Fibroblast of skin of left quadriceps (primary cell): ENCODE measurements at places on chromosomes 4 and X.

- DNase-seq: no peak
Measured at GRCh38 chrX:72123471-72124185, 8.1 kb downstream of the RTL5 start.

- no peak for DNase-seq
Measured at GRCh38 chrX:153226344-153227185, 47.5 kb downstream of the MAGEA1 start.

DNA sequence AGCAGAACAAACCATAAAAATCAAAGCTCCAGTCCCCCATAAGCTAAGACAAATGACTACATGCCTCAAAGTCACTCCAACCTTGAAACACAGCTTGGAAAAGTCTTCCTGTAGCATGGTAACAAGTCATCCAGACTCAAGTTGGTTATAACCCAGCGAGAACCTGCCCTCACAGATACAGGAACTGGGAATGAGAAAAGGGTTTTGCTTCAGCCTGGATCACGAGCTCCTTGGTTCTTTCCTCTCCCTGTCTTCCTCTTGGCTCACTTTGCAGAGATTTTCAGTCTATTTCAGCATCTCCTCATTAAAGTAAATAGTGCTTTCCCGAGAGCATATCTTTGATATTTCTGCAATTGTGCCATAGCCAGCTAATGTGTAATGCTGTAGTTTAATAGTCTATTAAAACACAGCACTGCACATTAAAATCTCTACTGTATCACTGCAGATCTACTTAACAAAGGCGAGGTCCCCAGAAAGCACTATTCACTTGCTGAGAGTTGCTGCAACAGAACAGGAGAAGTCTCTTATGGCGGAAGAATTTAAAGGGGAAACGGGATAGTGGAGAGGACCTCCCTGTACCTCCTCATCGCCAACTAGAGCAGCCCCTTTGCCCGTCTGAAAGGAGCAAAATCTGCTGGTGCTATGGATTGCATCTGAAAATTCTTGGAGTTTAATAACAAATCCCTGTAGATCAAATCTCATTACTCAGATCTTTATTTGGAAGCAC lies 249.3 kb upstream of the GATB start:
- DNase-seq: no peak

DNA sequence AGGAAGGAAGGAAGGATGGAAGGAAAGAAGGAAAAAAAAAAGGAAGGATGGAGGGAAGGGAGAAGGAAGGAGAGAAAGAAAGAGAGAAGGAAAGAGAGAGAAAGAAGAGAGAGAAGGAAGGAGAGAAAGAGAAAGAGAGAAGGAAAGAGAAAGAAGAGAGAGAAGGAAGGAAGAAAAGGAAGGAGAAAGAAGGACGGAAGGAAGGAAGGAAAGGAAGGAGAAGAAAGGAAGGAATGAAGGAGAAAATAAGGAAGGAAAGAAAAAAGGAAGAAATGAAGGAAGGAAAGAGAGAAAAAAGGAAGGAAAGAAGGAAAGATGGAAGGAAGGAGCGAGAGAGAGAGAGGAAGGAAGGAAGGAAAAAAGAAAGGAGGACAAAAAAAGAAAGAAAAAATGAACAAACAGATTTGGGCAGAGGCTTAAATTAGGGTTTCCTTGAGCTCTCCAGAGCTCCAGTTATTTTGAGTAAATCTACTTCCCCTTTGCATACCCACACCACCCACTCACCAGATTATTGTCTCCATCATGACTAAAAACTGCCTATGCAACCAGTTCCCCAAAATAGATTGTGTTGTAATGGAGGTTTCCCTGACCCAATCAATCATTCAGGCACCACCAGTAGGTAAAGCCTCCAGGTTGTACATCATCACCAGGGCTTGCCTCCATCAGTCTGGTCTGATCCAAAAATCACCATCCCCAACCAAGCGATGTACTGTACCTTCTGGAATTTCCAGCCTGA lies 1722.9 kb upstream of the PCDH10 start:
- DNase-seq: no peak

- no peak for DNase-seq
Measured at GRCh38 chr4:42824278-42824977, 68.1 kb upstream of the GRXCR1 start.
